NCI-H524 treated with DMSO at 0.1 percent for 48 hours (cell line): ENCODE measurements at places on chromosomes 12 and 14.

DNA sequence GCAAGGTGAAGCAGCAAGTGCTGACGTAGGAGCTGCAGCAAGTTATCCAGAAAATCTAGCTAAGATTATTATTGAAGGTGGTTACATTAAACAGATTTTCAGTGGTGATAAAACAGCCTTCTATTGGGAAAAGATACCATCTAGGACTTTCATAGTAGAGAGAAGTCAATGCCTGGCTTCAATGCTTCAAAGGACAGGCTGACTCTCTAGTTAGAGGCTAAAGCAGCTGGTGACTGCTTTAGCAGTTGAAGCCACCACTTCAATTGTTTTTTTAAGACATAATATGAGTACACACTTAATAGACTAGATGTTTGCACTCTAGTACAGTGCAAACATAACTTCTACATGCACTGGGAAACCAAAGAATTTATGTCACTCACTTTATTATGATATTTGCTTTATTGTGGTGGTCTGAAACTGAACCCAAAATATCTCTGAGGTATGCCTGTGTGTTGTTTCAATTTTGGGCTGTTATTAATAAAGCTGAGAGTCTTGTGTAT is 1026.9 kb upstream of the FOXG1 start:
- no peak for DNase-seq

DNA sequence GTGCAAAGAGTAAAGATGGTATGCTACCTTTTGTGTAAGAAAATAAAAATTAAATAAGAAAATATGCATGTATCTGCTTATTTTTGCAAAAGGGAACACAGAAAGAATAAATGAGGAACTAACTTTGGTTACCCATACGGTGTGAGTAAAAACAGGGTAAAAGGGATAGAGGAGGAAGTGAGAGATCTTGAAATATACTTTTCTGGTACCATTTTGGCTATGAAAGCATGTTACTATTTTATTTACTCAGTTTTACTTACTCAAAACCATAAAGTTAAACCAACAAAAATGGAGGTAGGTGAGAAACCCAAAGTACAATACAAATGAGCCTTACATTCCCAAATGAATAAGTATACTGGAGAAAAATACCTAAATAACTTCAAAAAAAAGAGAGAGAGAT is 122.0 kb upstream of the EGLN3 start:
- DNase-seq, result no peak

- no peak for DNase-seq
These were observed 160.1 kb downstream of the NUAK1 start for GRCh38 chr12:105978686-105979085.

DNA sequence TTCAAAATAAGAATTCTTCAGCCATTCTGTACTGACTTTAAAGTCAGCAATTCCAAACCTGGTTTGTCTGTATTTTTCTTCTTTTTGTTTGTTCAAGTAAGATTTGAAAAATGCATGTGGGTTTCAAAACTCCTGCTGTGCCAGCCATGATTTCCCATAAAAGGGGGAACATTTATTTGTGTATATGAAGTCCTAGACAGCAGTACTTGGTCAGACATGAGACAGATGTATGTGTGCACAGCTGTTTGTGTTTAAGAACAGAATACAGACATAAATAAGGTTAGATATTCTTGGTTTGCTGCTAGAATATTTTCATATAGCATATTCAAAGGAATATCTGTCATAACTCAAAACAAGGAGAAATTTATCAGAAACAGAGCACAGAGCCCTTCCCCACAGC is 236.0 kb downstream of the ADAMTS20 start:
- no peak for DNase-seq

DNA sequence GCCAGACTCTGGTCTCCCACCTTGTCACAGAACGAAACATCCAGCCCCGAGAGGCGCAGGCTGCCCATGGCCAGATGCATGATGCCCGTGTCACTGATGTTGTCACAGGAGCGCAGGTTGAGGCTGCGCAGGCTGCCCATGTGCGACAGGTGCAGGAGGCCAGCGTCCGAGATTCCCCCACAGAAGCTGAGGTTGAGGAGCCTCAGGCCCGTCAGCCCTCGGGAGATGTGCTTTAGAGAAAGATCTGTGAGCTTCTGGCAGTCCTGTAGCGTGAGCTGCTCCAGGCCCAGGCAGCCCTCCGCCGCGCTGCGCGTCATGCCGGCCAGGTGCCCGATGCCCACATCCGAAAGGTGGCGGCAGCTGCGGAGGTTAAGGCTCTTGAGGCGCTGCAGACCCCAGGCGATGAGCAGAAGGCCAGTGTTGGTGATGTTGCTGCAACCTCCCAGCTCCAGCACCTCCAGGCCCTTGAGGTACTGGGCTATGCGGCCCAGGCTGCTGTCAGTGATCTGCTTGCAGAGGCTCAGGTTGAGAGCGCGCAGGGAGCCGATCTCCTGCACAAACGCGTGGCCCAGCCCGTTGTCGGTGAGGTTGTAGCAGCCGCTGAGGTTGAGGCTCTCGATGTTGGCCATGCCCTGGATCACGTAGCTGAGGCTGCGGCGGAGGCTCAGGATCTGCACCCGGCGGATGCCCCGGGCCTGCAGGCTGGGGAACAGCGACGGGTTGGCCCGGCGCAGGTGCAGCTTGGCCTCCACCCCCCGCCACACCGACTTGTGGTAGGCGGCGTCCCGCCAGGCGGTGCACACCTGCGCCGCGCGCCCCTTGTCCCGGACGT is 991 bp downstream of the FBXL14 start:
- no peak for DNase-seq

DNA sequence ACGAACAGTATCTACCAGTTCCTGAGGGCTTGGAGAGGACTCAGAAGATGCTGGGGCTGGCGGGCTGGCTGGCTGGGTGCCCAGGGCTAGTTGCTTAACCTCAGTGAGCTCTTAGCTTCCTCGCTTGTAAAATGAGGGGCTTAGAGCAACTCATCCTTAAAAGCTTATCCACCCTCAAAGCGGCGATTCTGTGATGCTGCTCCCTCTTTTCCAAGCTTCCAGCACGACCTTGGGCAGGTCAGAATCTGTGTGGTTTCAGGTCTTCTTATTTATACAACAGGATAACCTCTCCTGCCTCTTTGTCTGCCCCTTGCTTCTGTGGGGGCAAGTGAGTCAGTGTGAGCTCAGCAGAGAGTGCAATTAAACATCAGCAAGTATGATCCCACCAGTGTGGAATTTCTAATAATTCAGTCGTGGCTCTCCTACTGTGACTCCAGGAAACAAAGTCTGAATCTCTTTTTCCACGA is 281.8 kb downstream of the KSR2 start:
- DNase-seq, result no peak

DNA sequence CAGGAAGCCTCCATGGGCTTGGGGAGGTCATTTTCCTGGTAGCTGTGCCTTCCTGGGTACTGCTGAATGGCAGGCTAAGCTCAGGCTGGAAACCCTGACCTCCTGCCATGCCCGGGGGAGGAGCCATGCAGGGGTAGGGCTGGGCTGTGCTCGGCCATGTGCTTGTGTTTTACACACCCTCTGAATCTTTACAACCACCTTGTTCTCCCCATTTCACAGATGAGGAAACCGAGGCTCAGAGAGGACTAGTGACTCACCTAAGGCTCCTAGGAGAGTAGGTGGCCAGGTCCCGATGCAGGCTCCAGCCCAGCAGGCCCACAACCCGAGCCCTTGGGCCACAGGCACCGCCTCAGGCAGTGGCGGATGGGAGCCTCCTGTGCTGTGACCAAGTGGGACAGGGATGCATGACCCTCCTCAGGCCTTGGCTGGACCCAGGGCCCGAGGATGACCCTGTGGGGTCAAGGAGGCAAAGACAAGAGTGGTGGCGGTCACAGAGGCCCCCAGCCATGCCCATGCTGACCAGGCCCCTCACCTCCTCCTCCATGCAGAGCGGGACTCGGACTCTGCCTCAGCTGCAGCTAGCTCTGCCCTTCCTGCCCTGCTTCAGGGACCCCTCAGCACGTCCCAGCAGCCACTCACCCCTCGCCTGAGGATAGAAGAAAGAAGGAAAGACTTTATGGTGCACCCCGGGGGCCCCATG is 136.1 kb downstream of the CALM1 start:
- no peak for DNase-seq

DNA sequence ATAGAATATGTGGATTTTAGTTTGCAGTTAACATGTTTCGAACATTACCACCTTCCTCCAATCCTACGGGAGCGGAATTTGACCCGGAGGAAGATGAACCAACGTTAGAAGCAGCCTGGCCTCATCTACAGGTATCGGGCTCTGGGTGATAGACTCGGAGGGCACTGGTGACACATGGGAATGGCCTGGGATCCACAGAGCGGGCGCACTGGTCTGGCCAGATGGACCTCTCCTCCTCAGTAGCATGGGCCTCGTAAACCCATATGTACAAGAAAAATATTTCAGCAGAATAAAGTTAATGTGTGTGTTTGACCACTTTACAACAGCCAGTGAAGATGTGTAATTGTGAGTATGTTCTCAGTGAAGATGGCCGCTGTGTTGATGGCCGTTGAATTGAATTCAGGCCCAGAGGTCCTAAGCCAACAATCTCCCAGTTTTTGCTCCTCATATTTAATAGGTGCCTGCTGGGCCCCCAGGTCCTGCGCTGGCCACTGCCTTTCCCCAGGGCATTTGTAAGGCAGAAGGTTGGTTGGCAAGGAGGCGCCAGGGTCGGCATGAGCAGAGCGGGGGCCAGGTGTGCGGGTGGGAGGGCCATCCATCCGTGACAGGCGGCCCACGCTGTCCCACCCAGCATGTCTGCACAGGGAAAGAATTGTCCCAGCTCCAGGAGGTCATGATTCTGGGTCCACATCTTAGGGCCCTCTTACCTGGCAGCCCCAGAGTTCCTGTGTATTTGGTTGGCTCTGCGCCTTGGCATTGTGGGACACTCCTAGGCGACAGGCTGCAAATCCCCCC is 82.0 kb upstream of the DYNC1H1 start:
- DNase-seq, result no peak

DNA sequence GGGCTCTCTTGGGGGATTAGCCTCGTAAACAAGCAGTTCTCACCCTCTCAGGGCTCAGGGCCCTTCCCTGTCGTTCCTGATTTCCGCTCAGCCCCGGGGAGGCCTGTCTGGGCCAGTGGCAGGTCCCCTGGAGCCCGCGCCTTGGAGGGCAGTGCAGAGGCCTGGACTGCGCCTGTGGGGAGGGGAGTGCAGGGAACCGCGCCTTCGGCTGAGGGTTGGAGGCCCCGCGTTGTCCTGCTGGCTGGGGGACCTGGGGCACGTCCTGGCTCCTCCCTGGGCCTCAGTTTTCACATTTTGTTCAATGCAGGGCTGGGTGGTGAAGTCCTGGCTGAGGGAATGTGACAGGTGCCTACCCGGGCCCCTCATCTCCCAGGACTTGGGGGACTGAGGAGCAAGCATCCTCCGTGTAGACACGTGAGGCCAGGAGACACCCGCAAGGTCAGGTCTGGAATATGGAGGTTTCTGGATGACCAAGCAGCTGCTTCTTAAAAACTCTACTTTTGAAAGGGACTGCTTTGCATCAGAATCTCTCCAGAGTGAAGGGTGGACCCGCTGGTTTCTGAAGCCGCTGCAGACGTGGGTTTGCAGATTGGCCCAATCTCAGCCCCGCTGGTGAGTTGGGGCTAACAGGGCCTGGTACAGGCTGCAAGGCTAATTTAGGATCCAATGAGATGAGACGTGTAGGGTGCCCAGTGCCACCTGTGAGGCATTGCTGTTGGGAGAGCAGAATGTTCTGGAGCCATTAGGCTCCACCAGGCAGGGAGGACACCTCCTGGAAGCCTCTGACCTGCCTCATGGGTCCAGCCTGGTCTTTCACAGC is 80.2 kb downstream of the KIF26A start:
- DNase-seq, result peak; percentile 32

GRCh38 chr14:103641161-103641560 is 12.2 kb downstream of the KLC1 start:
- no peak for DNase-seq

DNA sequence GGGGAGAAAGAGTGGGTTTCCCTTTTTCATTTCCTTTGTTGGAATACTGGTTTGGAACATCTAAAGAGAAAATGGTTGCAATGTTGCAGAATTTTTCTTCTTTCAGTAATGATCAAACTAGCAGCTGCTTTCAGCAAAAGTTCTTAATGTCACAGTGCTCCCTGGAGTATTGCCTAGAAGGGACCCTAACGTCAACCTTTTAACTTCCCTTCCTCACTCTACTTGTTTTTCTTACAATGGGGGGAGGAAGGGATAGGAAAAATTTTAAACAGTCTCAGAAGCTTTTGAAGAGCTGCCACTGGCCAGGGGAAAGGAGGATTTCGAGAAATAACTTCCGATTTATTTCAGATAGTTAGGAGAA is 521.8 kb downstream of the MED13L start:
- DNase-seq, result no peak

GRCh38 chr14:54818201-54819133 is 84.2 kb downstream of the GCH1 start:
- no peak for DNase-seq

DNA sequence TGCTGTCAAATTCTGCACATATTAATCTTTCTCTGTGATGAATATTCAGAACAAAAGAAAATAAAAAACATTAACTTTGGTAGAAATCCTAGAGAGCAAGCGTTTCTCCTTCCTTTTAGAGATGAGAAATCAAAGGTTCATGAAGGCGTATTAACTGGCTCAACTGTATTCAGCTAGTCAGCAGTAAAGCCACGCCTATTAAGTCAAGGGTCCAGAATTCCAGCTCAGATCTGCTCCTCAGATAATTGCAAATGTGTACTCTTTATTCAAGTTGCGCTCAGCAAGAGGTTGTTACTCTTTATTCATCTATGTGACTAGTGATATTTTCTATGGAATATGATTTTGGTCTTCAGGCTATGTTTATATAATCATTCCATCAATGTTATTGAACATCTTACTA is 13.1 kb upstream of the POC1B start:
- no peak for DNase-seq

- no peak for DNase-seq
These were observed 19.4 kb downstream of the KRT85 start for GRCh38 chr12:52347551-52348510.

GRCh38 chr14:21735200-21735599 is 61.6 kb upstream of the OR4E1 start:
- DNase-seq, result no peak

GRCh38 chr12:24507827-24508226 is 441.1 kb downstream of the BCAT1 start:
- no peak for DNase-seq

GRCh38 chr14:76964695-76965094 is 63.8 kb downstream of the IRF2BPL start:
- DNase-seq, result no peak

- no peak for DNase-seq
These were observed 177.9 kb downstream of the TSPAN9 start for GRCh38 chr12:3255057-3255456.
